ENCODE measurements at places on chromosomes 7 and 10.

- DNase-seq: no peak
These were observed 40.8 kb downstream of the RBM20 start for GRCh38 chr10:110684800-110685446.

DNA sequence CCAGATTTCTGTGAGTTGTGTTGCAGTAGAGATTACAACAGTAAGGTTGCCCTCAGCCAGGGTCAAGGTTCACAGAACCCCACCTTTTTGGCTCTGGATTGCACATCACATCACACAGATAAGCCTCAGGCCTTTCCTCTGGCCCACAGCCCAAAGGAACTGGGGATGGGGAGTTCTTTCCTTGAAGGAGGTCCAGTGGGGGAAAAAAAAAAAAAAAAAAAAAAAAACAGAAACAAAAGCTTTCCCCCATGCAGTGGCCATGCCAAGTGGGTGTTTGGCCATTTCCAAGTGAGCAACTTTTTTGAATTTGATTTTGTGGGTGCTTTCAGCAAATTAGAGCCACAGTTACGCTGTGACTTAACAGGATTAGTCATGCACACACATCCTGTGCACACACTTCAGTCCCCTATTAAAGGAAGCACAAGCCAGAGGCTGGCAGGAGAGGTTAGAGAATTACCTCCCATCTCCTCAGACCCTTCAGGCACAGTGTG is 79.3 kb upstream of the NANOS1 start:
- peak; percentile 18 for DNase-seq

DNA sequence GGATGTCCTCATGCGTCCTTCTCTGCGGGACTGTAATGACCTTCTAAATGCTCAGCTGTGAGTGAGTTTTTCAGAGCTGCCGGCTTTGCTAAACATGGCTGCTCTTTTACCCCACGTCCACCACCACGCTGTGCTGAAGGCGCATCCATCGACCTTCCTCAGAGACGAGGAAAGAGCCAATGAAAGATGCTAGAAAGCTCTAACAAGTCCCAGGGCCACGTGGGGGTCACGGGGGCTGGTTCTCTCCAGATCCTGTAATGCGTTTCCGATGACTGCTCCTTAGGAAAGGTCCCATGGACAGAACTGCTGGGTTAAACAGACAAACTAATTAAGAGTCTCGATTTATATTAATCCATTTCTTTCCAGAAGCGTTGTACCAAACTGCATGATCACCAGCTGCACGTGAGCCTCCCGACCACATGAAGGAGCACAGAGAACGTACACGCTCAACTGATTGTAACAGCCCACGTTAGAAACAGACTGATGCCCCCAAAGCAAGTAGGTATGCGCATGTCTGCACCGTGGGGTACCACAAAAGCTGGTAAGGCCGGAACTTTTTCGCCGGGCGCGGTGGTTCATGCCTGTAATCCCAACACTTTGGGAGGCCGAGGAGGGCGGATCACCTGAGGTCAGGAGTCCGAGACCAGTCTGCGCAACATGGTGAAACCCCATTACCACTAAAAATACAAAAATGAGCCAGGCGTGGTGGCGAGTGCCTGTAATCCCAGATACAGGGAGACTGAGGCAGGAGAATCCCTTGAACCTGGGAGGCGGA is 109.6 kb downstream of the TCERG1L start:
- no peak for DNase-seq

DNA sequence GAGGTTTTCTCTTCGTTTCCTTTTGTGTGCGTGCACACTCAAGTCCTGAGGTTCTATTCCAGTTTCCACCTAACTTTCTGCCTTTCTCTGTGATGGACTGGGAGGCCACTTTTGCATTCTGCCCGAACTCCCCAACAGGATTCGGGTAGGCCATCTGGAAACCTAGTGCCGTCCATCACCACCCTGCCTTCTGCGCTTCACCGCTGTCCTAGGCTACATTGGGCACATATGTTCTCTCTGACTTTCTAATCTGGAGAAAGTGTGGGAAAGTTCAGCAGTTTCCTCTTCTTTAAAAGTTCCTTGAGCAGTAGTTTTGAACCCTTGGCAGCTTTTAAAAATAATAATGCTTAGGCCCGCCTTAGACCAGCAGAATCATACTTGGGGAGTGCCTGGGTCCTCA is 46.8 kb downstream of the SHH start:
- no peak for DNase-seq

DNA sequence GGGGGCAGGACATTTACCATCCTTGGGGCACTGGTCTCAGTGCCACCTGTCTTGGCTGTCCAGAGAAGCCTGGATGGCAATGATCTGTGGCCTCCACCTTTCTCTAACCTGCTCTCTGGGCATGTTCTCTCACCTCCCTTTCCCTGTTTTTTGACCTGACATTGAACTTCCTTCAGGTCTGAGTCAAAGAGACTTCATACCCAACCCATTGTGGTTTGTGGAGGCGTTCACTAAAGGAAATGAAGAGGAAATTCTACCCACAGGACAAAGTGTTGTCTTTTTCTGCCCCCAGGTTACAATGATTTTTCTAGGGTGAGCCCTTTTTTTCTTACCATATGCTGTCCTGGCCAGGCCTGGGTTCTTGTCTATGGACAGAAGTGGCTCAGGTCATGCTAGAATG is 76.6 kb downstream of the CYP26A1 start:
- DNase-seq: no peak

- no peak for DNase-seq
These were observed 308.4 kb downstream of the ZNF248 start for GRCh38 chr10:37549054-37549453.

DNA sequence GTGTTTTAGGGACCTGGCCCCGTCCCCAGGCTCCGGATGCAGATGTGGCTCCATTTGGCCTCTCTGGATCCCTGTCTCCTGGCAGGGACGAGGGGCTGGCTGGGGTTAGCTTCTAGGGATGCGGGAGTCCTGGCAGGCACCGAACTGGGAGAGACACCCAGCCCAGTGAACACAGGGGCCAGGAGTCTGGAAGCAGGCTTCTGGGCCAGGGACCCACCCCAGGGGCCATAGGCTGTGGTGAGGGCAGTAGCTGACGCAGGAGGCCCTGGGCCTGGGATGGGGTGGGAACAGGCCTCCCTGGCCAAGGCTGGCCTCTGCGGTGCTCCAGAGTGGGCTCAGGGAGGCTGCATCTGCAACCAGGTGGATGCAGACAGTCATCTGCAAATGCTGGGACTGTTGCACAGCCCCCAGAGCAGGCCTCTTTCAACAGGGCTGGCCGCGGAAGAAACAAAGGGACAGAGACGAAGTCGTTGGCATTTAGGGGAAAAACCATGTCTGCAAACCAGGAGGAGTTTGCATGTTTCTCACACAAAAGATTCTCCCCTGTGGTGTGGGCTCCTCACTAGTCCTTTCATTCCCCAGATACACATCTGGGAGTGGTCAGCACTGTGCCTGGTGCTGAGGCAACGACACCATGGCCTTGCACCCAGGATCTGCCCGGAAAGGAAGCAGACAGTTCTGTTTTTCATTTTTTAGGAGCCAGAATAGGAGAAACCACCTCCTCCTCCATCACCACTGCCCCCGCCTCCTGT is 36.4 kb upstream of the ZNF488 start:
- DNase-seq: no peak

GRCh38 chr10:121057269-121057668 is 206.1 kb downstream of the WDR11 start:
- no peak for DNase-seq

DNA sequence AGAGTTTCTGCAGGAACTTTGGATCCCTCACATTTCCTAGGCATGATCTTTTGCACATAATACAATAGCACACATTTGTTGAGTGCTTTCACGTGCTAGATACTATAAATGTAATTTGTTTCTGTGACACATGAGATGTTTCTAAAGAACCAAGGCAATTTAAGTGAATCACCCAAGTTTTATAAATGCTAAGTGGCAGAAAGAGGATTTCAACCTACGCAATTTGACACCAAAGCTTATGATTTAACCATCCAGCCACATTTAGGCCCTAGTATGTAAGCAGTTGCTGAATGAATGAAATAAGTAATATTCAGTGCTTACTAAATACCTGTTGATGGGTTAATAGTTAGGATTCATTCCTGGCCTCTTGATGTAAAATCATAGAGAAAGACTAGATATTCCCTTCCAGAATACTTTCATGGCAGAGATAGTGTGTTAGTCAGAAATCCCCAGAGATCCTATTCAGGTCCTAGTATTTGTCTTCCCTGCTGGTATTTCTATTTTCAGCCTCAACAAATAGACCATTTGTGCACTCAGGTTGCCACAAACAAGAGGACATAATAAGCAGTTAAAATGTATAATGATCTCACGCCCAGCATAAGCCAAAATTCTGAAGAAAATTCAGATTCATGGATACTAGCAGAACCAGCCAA is 572.6 kb downstream of the IPMK start:
- no peak for DNase-seq

DNA sequence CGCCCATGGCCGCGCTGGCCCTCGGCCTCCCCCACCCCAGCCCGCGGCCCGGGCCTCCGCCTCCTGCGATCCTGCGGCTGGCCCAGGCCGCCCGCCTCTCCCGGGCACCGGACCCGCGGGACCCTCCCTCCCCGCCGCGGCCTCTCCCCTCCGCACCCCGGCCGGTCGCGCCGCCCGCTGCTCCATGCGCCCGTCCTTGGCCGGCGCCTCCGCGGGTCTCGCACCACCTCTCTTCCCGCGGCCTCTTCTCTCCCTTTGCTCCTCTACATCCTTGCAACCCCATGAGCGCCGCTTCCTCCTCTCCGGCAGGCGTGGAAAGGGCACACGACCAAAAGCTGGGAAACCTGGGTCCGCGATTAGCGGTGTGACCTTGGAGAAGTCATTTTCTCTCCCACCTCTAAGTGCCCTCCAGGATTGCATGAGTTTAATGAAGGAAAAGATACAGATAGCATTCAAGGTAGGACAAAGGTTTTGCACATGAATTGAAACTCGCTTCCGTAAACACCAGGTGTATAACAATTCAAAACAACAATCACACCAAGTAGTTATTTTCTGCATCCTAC is 448 bp upstream of the SRPK2 start:
- no peak for DNase-seq

DNA sequence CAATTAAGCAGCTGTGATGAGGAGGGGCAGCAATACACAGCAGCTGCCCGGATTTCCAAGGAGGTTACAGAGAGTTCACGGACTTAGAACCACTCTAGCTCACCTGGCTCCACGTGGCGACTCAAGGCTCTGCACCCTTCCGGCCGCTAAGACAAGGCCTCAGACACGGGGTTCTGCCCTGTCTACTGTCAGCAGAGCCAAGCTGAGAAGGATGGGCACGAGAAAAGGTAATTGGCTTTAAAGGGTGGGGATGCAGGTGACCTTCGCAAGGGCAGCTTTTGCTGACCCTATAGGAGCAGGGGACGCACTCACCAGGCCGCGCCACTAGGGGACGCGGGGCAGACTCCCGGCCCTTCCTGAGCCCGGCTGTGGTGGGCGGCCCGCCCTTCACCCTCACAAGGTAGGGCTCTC is 152.4 kb downstream of the KIF20B start:
- DNase-seq: no peak

DNA sequence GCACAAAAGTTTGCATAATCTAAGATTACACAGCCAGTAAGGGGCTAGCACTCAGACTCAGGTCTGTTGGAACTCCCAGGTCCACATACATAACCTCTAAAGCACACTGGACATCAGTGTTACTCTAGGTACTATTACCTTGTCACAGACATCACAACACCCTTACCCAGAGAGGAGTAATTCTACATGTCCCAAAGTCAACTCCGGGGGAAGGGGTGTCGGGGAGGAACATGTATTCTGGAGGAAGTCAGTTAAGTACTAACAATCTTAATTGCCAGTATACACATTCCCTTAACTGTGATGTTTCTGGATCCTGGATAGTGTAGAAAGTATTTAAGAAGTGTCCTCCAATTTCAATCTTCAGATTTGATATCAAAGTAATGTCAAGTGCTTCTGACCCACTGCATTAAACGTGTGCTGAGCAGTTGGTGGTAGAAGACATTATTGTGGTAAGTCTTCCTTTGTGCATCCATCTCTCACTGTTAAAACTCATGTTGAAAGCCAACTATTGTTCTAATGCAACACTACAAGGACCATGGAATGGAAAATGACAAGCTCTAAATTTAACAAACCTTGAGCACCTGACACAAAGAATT is 155.4 kb downstream of the CRPPA start:
- DNase-seq: no peak

DNA sequence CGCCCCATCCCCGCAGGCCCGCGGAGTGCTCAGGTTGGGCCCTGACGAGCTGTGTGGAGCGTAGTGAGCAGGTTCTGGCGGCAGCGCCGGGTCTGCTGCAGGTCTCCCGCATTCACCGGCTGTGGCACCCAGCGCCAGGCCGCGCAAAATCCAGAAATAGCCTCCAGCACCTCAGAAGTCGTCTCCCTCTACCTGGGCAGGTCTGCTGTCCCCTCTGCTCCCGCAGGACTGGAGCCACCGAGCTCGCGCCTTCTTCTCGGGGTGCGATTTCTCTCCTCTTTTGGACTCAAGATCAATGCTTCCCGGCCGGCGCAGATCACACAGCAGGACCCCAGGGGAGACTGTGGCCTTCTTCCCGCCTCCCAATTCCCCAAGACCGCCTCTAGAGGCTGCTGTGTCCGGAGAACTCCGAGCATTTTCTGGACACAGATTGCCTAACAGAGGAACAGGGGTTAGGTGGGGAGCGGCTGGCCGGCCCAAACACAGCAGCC is 8.4 kb downstream of the TLX1 start:
- no peak for DNase-seq

DNA sequence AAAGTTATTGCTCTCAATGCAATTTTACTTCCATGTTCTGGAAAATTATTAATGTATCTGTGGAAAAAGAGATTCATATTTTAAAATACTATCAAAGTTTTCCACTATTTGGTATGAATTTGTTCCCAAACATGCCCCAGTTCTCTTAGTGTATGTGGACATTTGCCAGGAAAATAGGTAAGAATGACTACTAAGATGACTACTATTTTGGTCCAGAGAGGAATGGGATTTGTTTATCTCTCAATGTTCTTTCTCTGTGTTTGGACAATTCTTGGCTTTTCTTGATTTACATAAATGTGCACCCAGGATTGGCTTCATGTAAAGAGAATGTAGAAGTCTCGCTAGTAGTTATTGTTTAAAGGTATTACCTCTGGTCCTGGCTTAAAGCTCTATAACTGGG is 60.3 kb upstream of the POT1 start:
- no peak for DNase-seq

GRCh38 chr7:38112075-38112474 is 66.0 kb upstream of the STARD3NL start:
- DNase-seq: no peak

- no peak for DNase-seq
These were observed 92.3 kb upstream of the PRPS1L1 start for GRCh38 chr7:18119985-18120384.

GRCh38 chr10:32946108-32946507 is 11.9 kb downstream of the ITGB1 start:
- no peak for DNase-seq

- no peak for DNase-seq
These were observed 9.5 kb downstream of the NMT2 start for GRCh38 chr10:15158972-15159371.

- no peak for DNase-seq
These were observed 161.4 kb downstream of the PIP4K2A start for GRCh38 chr10:22552888-22553378.

GRCh38 chr7:27031289-27032172 is 64.3 kb downstream of the HOXA1 start:
- no peak for DNase-seq

- no peak for DNase-seq
These were observed 174.1 kb downstream of the CNTNAP2 start for GRCh38 chr7:146290746-146291145.
